H1 (cell line): ENCODE measurements at places on chromosomes 7 and 10.
A peak's percentile ranks its signal among the peaks of the same experiment; 100 is the strongest.

DNA sequence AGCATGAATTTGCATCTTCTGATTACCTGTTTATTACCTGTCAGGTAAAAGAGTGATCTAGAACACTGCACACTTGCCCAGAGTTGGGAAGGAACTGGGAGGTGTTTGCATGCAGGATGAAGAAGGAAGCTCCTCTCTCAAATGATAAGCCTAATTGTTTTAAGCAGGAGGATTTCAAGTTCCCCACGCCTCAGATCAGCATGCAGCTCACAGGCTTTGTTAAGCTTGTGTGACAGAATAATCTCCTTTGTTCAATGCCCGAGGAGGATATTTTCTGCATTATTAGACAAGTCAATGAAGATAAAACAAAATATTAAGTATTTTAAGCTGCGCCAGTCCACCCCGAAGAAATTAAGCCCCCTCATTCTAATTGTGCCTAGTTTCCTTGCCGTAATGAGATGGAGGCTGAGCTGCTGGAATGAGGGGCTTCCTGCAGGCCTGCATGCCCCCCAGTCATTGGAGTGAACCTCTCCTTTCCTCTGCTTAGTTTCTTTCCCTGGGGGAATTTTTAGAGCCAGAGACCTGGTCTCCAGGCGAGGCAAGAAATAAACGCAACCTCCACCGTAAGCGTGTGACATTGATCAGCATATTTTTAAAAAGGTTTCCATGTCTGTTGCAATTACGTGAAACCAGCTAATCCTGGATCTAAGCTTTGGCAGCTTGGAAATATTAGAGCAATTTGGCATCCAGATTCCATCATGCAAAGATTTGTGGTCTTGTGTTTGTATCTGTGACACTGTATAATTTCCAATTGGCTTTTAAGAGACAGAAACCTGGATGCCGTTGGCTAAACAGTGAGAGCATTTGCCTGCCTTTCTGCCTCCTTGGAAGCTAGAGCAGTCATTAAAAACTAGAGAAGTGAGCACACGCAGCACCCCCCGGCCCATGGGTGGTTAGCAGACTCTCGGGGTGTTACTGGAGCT, 376.0 kb downstream of the GALNT17 start:
- no peak for DNase-seq

DNA sequence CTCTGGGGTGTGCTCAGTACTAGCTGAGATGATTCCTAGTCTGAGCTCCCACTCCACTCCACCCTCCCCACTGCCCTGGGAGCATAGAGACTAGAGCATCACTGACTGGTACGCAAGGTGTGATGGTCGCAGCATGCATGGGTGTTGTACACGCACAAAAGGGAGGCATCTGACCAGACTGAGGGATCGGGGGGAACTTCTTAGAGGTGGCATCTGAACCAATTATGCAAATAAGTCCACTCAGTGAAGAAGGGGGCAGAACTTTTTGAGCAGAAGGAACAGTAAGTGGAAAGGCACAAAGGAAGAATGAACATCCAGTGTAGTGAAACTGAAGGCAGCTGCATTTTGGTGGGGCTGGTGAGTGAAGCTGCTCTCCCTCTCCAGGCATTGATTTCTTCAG, 25.5 kb downstream of the PDSS1 start:
- DNase-seq, result no peak

GRCh38 chr10:127441350-127442219, 107.5 kb upstream of the NPS start:
- peak; percentile 54 for DNase-seq

- DNase-seq, result peak; percentile 23
These were observed 104.3 kb upstream of the CAV2 start for GRCh38 chr7:116395141-116395791.

GRCh38 chr7:31875424-31875823, 188.4 kb downstream of the PPP1R17 start:
- DNase-seq, result no peak

DNA sequence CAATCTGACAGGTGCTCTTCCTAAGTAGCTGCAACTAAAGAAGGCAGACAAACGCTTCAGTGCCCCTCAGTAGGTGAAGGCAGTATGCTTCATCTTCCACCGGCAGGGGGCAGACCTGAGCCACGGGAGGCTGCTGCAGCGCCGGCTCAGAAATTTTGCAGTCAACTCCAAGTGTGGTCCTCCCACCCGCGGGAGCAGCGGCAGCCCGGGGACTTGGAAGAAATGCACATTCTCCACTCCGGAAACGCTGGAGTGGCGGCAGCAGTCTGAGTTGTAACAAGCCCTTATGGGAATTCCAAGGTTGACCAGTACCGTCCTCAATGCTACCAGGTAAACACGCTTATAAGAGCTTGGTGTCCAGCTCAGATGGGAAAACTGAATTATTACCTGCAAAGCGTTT, 3.4 kb downstream of the IGFBP3 start:
- DNase-seq, result peak; percentile 96

GRCh38 chr10:97321032-97321803, 2.1 kb downstream of the FRAT1 start:
- DNase-seq, result no peak

GRCh38 chr10:25896421-25896820, 37.6 kb upstream of the MYO3A start:
- no peak for DNase-seq
